ENCODE measurements at places on chromosomes 1 and 21.

DNA sequence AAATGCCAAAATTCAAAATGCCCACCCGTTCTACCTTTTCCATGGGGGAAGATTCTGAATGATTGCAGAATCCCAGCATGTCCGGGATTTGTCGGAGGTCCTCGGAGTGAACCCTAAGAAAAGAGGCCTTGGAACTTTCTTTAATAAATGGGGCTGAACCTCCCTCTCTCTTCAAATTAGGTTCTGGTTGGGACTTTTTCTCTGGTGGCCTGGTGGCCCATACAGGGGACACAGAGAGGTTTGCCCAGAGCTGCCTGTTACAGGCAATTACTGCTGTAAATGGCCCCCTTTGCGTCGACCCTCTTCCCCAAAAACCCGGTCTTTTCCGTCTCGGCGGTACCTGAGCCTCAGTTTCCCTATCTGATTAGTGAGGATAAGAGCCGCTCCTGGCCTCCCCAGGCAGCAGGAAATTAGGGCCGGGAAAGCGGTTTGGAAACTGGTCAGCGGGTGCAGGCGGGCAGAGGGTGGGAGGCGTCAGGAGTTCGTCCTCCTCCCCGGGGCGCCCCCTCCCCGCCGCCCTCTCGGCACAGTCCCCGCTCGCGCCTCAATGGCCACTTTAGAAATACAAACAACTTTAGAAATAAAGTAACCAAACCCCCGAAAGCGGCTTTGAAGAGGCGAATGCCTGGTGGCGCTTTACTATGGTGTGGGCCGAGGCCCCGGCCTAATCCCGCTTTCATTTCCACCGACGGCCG, 15.6 kb downstream of the PAX7 start:
- no peak for DNase-seq

DNA sequence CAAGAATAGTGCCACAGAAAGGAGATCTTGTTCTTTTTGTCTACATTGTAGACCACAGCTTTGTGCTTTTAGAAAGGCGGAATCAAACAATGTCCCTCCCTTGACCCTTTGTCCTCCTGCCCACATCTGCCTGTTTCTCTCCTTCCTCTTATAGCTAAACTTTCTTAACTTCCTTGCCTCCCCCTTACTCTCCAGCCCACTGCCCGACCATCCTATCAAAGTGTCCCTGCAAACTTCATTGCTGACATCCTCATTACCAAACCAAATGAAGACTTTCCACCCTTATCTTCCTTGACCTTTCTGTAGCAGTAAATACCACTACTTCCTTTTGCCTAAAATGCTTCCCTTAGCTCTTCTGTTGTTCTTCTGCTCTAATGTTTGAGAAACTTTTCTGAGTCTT, 5.0 kb downstream of the SELP start:
- DNase-seq, result peak; percentile 40

GRCh38 chr1:112524251-112524650, 15.5 kb downstream of the WNT2B start:
- no peak for DNase-seq

DNA sequence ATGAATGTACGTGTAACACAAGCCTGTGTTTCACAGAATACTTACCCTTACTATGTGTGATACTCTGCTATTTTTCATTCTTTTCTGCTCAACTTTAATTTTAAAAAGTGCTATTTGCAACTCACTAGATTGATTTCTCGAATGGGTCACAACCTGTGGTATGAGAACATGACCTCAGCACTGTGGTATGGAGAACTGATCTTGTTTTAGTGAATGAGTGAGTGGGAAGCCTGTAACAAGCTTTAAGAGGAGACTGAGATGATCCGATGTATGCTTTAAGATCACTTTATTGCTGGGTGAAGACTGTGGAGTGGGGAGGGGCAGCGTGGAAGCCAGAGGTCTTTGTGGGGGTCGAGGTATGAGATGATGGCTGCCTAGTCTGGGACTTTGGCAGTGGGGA, 21.6 kb downstream of the MECR start:
- no peak for DNase-seq

DNA sequence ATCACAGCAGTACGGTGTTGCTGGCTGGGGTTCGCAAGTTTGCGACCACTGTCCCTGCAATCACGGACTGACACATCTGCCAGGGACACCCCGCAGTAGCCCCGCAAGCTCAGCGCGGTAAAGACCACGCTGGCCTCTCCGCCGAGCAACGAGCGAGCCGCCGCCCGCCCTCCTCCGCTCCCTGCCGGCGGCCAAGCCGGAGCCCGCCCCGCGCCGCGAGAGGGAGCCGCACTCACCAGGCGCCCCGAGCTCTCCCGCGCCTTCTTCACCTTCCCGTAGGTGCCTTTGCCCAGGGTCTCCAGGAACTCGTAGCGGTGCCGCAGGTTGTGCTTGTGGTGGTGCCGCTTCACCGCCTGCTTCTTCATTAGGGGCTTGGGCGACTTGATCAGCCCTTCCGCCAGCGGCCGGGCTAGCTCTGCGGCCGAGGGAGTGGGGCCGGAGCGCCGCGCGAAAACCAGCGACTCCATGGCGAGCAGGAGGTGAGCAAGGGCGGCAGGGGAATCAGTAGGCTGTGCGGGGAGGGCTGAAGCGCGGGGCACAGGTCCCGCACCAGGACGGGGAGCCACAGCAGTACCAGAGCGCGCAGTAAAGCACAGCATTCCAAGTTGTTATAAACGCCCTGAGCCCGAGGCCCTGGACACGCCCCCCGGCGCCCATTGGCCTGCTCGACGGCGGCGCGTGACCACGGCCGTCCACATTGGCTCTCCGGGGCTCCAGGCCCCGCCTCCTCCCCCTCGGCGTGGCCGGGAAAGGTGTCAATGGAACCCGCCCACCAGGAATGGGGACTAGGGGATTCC, at the start of gene NUAK2:
TSS of gene NUAK2 (minus strand) at position 584 of the 797 bp plus-strand sequence. CDS start at position 467, 117 bp downstream.
- DNase-seq, result peak; percentile 38

GRCh38 chr1:60503266-60503925, 429.8 kb upstream of the C1orf87 start:
- no peak for DNase-seq

DNA sequence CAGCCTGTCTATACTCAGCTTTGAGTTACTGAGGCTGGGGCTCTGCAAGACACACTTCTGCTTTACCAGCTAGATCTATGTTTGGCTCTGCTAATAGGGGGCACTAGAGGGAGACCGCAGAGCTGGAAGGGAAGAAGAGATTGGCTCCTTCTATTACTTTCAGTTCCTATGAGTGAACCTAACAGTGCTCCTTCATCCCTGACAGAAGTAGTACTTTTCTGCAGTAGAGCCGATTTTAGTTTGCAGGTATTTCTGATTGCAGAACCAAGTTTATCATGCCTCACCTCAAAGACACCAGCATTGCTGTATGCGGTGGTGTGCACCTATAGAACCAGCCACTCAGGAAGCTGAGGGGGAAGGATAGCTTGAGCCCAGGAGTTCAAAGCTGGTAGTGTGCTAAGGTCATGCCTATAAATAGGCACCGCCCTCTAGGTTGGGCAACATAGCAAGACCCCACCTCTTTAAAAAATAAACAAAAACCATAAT, 5.7 kb upstream of the ZDHHC18 start:
- peak; percentile 67 for DNase-seq

DNA sequence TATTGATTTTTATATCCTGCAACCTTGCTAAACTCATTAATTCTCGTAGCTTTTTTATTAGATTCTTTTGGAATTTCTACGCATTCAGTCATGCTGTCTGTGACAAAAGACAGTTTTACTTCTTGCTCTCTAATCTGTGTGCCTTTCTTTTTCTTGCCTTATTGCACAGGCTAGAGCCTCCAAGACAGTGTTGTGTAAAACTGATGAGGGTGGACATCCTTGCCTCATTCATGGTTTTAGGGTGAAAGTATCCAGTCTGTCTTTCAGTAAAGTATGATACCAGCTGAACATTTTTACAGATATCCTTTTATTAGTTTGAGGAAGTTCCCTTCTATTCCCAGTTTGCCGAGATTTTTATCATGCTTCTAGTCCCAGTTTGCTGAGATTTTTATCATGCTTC, 133.8 kb downstream of the HS2ST1 start:
- DNase-seq, result no peak

- DNase-seq, result no peak
Measured at GRCh38 chr1:101483982-101484688, 247.3 kb downstream of the S1PR1 start.

GRCh38 chr1:62426237-62426636, 10.6 kb upstream of the USP1 start:
- peak; percentile 25 for DNase-seq

DNA sequence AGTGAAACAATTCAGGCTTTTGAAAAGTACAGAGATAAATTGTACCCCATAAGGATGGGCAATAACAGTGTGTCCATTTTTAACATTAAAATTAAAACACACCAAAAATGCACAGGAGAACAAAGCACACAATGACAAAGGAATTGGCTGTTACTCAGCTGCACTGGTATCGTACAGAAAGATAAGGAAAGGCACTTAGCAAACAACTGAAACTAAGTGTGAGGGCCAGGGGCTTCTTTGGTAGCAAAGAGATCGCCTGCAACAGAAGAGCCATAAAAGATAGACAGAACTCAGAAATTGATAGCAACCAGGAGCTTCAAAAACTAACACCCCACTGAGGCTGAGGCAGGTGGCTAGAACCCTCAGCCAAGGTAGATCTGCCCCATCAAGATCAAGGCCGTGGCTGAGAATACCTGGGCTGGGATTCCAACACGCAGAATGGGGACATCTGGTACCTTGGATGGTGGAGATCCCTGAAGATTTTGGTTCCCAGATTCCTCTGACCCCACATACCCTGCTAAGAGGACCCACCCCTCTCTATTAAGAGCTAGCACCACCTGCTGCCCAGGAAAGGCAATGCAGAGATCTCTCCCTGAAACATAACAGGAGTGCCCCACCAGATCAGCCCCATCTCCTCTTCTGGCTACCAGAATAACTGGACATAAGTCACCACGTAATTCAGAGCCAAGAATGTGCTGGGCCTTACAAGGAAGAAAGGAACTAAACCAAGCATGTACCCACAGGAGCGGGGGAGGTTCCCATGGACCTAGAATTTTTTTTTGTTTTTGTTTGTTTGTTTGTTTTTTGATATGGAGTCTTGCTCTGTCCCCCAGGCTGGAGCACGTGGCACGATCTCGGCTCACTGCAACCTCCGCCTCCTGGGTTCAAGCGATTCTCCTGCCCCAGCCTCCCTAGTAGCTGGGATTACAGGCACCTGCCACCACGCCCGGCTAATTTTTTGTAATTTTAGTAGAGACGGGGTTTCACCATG, 16.2 kb downstream of the PLEKHO1 start:
- DNase-seq, result peak; percentile 42

DNA sequence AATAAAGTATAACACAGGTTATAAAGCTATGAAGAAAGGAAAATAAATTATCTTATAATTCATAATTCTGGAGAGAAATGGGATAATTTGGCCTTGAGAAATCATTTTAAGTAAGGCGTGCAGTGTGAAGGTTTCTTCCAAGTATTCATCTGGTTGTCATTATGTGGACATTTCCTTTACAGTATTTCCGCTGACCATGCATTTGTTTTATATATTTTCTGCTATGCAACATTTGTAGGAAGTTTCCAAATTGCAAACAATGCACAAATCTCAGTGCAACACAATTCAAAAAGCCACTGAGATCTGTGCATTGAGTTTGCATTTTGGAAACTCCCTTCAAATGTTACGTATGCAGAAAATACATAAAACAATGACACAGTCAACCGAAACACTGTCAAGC, 17.8 kb downstream of the ZNF670 start:
- no peak for DNase-seq

GRCh38 chr1:30054126-30054525, 669.3 kb downstream of the MATN1 start:
- no peak for DNase-seq

GRCh38 chr1:216223486-216223885, 199.8 kb downstream of the USH2A start:
- DNase-seq, result no peak

GRCh38 chr1:62436039-62436465, 797 bp upstream of the USP1 start:
- DNase-seq, result no peak

DNA sequence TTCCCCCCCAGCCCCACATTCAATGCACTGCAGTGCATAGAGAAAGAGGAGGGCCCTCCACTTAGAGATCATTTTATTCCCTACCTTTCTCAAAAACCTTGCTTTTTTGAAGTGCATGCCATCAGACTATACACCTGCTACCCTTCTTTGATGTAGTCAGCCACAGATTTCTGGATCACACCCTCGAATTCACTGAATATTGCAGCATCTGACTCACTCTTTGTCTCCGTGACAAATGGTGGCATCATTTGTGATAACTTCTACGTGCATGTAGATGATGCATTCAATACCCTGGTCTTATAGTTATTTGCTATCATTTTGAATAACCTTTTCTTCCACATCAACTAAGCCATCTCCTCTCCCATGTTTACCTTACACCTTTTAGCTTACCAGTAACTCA, 310.3 kb upstream of the SGIP1 start:
- DNase-seq, result no peak

Data from GDM1 (cell line).